Inflammatory macrophage (primary cell): ENCODE measurements at places on chromosomes 1 and 21.

- DNase-seq, result no peak
Observed at GRCh38 chr21:34008618-34009017, 64.8 kb upstream of the MRPS6 start.

DNA sequence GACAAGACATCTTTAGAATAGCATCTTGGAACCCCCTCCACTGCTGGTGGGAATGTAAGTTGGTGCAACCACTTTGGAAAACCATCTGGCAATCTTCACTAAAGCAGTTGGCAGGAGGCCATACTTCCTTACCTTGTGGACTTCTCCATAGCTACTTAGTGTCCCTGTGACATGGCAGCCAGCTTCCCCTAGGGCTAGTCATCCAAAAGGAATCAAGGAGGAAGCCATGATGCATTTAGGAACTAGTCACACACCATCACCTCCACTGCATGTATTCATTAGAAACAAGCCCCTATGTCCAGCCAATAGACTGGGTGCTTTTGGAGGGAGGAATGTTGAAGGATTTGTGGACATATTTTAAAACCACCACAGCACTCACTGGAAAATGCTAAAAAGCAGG is 19.9 kb downstream of the MX2 start:
- DNase-seq, result no peak

GRCh38 chr1:207918011-207918410 is 7.1 kb upstream of the CD34 start:
- DNase-seq, result no peak

DNA sequence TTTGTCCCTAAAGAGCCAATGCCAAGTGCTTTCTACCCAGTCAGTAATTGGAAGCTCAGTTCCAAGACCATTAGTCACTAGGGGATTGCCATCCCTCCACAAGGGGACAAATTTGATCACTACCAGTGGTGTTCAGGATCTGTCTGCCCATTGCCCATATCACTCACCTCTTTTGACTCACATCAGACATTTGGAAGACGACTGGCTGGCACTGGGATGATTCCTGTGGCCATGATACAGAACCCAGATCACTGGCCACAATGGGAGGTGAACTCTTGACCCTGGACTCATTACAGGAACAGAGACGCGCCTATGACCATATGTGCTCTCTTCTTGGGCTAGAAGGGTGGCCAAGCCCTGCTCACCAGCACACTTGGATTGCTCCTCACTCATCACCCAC is 71.0 kb downstream of the COLGALT2 start:
- DNase-seq, result no peak

GRCh38 chr1:226402739-226403165 is 5.1 kb downstream of the PARP1 start:
- DNase-seq, result no peak

GRCh38 chr1:212495766-212496494 is 63.2 kb downstream of the NENF start:
- DNase-seq, result peak; percentile 76

GRCh38 chr1:167819849-167820683 is 93.9 kb downstream of the ADCY10 start:
- peak; percentile 62 for DNase-seq

DNA sequence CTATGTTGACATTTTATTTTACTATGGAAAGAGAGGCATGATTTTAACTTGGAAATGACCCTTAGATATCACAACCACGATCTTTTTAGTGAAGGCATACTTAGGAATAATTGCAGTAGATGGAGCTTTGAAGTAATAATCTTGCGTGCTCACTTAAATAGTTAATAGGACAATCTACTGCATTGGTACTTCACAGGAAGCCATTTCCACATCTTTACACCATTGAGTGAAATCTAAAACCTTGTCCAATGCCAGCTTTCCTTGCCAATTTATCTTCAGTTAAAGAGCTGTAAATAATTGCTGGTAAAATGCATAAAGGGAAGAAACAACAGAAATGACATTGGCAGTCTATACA is 586.3 kb downstream of the ADGRL2 start:
- DNase-seq, result no peak

- peak; percentile 81 for DNase-seq
Observed at GRCh38 chr1:178344513-178345091, 152.2 kb downstream of the CLEC20A start.

DNA sequence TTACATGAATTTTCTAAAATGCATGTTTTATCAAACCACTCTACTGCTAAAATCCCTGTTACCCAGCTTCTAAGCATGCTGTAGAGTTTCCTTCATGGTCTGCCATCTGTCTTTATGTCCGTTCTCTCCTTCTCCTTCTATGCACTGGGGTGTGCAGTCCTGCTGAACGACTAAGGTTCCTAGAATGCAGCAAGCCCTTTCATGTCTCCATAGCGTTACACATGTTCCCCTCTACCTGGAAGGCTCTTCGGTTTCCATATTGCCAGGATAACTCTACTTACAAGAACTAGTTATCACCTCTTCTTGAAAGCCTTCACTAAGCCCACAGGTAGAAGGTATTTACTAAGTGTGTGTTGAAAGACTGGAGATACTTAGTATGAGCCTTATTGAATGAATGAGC is 22.2 kb downstream of the DNM3 start:
- DNase-seq, result no peak

- DNase-seq, result peak; percentile 77
Observed at GRCh38 chr1:169312084-169312954, 55.3 kb downstream of the NME7 start.

DNA sequence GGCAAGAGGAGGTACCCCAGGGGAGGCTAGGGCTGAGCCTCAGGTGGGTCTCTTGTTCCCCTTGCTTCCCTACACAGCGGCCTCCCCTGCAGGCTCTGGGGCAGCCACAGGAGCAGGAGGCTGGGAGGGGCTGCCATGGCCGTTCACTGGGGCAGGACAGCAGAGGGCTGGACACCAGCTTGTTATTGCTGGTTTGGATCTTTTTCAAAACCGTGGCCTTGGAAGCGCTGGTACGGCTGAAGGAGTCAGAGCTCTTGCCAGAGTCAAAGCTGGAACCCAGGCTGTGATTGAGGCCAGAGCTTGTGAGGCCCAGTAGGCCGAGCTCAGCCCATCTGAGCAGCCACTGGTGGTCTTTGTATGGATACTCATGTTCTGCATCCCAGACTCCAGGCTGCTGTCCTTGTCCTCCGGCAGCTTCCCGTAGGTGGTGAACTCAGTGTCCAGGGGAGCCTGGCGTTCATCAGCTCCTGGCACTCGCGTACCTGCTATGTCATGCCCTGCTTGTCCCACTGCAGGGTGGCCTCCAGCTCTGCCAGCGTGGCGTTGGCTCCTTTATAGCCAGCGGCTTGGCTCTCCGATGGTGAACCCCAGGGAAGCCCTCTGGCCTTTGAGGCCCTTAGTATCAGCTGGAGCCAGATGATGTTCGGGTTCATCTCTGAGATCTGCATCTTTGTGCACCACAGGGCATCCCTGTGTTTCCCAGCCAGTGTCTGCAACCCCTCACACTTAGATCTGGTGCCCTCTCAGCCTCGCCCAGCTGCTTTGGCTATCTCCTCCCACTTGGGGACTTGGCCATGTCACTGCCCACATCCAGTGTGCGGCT is 40.3 kb upstream of the THEM4 start:
- no peak for DNase-seq

- no peak for DNase-seq
Observed at GRCh38 chr1:1567891-1568291, 6.8 kb downstream of the SSU72 start.

DNA sequence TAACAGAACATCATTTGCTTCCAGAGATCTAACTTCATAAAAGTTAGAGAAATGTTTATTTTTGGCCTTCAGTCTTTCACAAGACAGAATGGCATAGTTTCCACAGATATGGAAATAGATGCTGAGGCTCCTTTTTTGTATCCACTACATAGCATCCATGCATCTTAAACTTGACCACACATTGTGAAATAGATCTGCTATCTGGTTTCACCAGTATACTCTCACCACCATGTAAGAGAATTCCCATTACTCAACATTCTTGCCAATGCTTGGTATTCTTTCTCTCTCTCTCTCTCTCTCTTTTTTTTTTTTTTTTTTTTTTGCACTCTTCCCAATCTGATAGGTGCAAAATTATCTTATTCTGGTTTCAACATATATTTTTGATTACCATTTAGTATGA is 52.1 kb upstream of the PRMT6 start:
- DNase-seq, result no peak

DNA sequence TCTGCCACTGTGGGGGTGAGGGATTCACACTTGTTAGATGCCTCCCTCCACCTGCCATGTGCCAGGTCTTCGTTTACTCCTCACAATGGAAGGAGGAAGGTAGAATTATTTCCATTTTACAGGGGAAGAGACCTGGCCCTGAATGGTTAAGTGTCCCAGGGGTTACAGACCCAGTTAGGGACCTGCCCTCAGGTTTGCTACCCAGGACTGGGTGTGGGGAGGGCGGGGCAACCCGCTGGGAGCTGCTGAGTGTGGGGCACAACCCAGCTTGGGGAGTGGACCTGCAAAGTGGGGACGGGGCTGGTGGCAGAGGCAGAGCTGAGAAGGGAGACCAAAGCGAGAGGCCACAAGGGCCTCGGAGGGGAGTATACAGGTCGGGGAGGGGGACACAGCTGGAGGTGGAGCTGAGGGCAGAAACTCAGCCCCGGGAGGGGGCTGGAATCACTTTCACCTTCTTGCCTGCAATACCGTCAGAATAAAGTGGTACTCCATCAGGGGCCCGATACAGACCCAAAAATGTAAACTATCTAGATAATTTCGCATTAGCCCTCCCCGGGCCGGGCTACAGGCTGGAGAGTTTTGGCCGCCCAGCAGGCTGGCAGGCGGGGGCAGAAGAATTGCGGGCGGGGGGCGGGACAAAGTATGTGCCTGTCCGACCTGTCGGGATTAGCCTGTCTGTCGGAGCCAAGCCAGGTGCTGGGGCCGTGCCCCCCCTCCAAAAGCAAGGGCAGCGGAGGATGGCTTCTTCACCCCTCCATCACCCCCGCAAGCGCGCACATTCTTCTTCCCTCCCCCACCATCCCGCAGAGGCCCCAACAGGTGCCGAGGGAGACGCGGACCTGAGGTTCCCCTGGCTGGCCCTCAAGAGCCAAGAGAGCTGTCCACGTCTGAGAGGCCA is 1.4 kb downstream of the RSPO1 start:
- DNase-seq, result no peak

- peak; percentile 87 for DNase-seq
Observed at GRCh38 chr1:179175011-179175841, 54.3 kb downstream of the ABL2 start.

GRCh38 chr1:155983191-155984024 is 5.1 kb upstream of the ARHGEF2 start:
- no peak for DNase-seq

- DNase-seq, result peak; percentile 19
Observed at GRCh38 chr1:9591669-9592509, 3.2 kb downstream of the TMEM201 start.

GRCh38 chr1:12147201-12147701 is 19.5 kb upstream of the TNFRSF1B start:
- no peak for DNase-seq
